ENCODE measurements at places on chromosomes 3 and 15.

DNA sequence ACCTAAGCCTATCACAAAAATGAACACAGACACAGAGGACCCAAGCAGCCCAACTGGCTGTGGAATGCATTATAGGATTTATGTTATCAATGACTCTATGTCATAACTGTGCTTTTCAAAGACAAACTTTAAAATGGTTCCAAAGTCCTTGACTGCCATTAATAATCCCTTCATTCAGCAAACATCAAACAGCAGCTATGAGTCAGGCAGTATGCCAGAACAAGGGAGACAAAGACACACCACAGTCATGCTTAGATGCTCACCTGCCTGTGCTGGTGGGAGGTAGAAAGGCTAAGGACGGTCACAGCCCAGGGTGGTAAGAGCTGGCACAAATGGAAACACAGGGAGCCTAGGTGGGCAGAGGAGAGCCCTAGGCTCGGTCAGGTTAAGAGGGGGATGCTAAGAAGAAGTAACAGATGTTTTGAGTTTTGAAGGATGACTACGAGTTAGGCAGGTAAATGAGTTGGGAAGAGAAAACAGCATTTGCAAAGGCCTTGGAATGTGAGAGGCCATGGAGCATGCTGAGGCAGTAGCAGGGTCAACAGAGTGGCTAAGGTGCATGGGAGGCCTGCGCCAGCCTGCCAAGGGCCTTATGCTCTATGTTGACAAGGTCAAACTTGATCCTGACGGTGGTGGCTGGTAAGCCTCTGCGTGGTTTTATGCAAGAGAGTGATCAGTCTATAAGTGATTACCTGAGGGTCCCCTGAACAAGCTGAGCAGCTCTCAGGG lies 23.0 kb downstream of the NMNAT3 start:
- DNase-seq, result no peak

DNA sequence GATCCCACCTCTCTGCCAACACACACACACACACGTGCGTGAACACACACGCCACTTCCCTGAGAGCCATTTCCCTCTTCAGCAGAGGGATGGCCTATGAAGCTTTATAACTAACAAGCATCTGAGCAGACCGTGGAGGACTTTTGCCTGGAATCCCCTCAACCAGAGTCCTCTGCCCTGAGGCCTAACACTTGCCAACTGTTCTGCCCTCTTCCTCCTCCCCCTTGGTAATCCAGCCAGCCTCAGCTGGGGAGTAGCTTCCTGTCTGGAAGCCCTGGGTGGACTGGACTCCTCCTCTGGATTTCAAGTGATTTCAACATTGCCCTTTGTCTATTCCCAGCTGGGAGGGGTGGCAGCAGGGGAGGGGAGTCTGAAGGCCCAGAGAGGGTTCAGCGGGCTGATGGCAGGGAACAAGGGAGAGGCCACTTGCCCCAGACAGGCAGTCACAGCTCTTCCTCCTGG lies 68.4 kb upstream of the HACD2 start:
- peak; percentile 51 for DNase-seq

GRCh38 chr3:75341324-75342067 lies 322.6 kb upstream of the FRG2C start:
- no peak for DNase-seq

DNA sequence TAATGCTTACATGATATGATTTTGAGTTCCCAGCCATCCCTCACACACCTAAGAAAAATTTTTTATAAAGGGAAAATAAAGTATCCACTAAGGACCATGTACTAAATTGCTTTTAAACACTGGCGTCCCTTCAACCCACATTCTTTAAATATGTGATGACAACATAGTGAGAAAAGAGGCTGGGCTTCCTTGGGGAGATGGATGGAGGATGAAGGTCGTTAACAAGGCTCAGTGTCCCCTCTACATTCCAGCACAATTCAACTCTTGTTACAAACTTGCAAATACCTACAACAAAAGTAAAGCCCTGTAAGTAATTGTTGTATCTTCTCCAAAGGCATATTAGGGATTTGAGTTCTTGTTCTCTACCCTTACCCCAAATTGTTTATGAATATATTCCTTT lies 87.2 kb upstream of the SLC4A7 start:
- no peak for DNase-seq

DNA sequence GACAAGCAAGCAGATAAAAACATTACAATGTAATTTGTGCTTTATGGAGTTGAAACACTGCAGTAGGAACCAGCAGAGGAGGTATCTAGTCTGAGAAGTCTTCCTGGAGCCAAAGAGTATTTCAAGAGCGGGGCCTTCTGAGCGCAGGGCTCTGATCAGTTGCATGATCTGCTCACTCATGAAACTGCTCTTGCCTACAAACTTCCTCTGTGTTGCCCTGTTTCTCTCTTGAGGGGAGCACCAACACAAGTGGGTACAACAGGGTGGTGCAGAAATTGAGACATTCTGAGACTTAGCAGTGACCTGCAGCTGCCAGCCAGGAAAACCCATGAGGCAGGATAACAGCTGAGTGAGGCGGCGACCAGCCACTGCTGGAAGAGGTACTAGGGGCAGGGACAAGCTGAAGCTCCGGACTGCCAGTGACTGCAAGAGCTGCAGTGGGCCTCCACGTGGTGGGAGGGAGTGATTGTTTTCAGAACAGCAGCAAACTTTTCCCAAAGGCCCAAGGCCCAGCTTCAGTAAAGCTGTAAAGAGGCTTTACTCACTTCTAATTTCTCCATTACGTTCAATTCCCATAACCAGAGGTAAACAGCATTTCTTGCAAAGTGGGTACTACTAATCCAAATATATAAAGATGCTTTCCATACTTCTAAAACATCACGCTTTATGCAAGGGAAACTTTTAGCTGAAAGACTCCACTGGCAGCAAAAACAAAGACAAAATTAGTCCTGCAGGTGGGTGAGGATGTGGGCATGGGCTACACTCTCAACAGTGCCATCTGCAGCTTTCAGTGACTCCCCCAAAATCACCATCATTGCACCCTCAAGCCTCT lies 69.0 kb upstream of the LPP start:
- DNase-seq, result no peak

GRCh38 chr15:82680200-82681102 lies 29.2 kb downstream of the AP3B2 start:
- DNase-seq, result no peak

- DNase-seq, result no peak
Measured at GRCh38 chr3:197701841-197702240, 34.9 kb downstream of the RUBCN start.

GRCh38 chr3:48694610-48695392 lies 9.1 kb upstream of the NCKIPSD start:
- DNase-seq, result peak; percentile 63

DNA sequence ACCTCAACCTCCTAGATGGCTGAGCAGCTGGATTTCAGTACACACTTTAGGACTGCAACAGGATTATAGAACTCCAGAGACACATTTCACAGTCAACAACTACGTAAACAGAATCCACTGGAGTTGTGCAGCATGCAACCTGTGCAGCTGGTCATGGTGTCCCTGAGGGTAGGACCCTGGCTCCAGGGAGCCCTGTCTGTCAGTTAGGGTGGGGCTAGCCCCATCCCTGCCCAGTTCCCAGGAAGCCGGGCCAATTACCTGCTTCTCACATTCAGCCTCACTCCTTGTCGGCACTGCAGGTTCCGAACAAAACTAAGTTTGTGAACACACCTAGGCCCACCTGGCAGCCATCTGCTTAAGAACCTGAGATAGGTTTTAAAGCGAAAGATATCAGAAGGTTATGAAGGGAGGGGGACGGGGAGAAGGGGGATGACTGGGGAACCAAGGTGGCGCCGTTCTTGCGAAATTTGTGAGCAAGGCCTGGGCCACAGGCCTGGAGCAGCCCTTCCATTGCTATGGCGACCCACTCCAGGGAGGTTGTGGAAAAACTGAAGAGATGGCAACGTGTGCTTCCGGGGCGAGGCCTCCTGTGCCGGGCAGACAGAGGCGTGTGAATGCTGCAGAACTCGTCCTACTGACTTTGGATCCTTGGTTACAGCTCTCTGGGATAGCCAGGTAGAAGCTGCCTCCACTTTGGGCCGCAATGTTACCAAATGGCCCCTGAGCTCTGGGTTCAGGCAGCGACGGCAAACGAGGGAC lies 25.3 kb downstream of the ACSBG1 start:
- DNase-seq, result no peak

- no peak for DNase-seq
Measured at GRCh38 chr3:69695933-69696332, 43.3 kb upstream of the MITF start.

DNA sequence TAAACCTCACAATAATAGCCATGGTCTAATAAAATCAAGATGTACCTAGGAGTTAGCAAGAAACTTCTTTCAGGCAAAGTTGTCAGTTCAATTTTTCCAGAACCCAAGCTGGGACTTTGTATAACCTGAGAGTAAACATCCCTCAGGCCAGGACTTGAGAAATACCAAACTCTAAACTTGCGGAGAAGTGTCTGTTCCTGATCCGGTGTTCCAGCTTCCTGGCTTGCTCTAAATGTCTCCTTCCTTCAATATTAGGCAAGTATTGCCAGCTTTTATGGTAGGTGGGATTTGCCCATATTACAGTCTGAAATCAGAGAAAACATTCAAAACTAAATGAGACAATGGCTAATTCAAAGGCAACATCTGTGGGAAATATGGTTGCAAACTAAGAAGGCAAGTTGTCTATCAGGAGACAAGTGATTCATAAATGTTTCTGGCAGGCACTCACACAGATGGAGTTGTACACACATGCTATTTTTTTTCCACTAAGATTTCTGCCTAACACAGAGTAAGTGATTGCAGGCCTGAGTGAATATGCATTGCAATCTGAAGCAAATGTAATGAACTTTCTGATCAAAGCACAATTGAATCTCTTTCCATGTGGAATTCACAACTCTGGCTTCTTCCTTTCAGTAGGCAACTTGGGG lies 88.3 kb upstream of the COL8A1 start:
- no peak for DNase-seq

- DNase-seq, result no peak
Measured at GRCh38 chr15:81548365-81549130, 174.5 kb upstream of the TMC3 start.

- DNase-seq, result no peak
Measured at GRCh38 chr3:8466526-8466925, 35.1 kb upstream of the LMCD1 start.

GRCh38 chr3:46564190-46565021 lies 1.7 kb downstream of the LRRC2 start:
- no peak for DNase-seq

GRCh38 chr15:93048759-93049161 lies 40.3 kb downstream of the RGMA start:
- no peak for DNase-seq

DNA sequence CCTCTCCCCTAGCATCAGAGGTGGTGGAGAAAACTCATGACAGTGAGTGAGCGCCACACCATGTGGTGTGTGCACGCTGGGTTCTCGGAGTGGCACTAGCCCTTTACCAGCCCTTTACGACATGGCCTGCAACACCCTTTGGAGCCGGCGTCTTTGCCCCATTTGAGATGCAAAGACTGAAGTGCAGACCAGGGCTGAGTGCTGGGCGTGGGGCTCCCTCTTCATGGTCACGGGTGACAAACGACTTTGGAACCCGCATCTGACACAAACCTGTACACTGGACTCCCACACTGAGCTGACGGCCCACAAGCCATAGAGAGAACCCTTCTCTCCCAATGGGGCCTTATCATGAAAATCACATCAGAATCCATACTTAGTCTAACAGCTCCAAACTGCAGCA lies 76.8 kb upstream of the ALDH1L1 start:
- DNase-seq, result no peak

DNA sequence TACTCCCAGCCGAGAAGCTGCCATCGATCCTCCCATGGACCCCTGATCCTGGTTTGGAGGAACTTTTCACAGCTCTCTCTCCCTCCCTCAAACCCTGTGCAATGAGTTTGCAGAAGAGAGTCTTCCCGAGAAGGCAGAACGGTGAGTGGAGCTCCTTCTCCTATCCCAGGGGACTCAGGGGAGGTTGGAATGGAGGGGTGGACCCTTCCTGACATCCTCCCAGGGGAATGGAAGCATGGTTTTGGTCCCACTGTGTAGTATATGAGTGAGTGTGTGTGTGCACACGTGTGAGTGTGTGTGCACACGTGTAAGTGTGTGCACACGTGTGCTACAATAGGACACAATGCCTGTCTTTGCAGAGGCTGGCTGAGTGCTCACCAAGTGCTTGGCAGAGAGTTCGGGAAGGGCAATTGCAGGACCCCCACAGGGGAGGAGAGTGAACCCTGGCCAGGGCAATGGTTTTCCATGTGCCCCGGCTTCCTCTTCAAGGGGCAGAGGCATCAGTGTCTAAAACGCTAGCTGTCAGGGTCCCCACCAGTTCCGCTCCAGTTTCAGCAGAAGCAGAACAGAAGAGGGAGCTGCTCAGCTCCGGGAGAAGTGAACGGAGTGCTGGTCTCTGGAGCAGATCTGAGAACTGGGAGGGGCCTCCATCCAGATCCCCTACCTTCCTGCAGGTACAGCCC lies 13.8 kb upstream of the IL16 start:
- no peak for DNase-seq

DNA sequence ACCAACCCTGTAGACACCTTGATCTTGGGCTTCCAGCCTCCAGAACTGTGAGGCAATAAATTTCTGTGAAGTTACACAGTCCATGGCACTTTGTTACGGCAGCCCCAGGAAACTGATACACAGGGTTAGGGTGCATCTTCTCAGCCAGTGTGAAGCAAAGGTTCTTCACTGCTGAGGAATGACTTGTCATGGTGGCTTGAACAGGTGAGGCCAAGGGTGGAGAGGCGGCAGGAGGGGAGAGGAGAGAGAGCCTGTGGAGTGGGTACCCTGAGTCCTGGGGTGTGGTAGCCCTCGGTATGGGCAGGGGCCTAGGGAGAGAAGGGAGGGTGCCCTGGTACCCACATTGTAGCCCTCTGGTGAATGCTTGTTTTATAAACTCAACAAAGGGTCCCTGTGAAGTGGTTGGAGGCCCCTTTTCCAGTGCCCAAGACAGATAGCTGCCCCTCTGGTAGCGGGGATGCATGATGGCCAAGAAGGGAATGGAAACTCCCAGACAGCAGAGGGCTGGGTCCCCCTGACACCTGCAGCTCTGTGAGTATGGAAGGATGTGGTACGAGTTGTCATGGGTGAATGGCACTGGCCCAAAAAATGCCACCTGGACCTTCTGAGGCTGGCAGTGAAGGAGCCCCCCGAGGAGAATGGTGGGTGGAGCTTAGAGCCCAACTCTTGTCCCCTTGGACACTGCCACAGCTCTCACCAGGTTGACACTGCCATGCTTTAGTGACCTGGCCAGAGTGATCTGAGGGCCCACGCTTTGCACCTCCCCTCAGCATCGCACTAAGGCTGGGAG lies 49.6 kb downstream of the SPSB4 start:
- no peak for DNase-seq

- peak; percentile 78 for DNase-seq
Measured at GRCh38 chr3:86865506-86865905, 125.4 kb downstream of the VGLL3 start.

DNA sequence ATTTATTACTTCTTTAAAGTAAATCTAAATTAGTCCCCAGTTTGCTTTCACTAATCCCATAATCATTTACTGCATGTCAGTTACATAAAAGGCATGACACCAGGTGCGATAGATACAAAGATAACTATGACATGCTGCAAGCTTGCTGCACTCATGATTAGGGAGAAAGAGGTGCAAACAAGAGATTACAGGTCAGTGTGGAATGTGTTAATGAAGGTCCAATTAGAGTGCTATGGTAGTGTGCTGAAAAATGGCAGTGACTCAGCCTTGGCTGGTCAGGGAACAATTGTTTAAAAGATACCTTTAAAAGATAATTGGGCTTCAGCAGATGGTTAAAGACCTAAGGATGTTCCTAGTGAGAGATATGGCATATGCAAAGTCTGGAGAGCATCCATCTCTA lies 352.6 kb upstream of the TGFBR2 start:
- no peak for DNase-seq
